ENCODE measurements at places on chromosomes 7 and 10.

- DNase-seq = no peak
Observed at GRCh38 chr10:123995461-123996131, 97.8 kb downstream of the CHST15 start.

GRCh38 chr10:99621454-99622251, 1.4 kb upstream of the SLC25A28 start:
- DNase-seq = no peak

DNA sequence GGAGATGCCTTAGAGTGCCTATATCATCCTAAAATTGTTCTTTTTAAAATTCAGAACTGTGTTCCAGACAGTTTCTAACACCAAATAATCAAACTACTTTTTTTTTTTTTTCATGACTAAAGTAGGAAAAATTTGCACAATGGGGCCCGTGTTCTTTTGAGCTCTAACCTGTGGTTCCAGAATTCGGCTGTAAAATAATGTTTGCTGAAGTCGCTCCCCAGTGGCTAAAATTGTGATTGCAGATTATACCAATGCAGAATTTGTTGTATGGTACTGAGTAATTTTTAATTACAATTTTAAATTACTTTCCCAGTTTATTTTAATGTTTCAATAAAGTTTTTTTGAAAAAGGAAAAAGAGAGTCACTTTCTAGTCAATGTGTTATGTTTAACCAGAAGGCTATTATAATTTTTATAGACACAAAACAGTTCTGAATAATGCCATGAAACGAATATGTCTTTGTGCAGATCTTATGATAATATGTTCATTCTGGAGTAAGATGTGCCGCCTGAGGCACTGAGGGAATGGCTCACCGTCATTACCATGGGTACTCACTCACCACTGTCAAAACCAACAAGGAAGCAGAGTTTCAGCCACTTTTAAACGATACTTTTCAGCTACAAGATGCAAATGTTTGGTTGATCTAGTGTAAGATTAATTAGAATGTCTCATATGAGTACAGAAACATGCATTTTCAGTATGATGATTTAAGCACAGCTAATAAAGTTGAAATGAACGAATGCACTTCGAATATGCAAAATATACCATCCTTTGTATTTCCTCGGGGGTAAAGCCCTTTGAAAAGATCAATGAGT, 173.6 kb downstream of the PRKCQ start:
- DNase-seq = no peak

GRCh38 chr7:141386881-141387280, 164.3 kb upstream of the AGK start:
- no peak for DNase-seq

DNA sequence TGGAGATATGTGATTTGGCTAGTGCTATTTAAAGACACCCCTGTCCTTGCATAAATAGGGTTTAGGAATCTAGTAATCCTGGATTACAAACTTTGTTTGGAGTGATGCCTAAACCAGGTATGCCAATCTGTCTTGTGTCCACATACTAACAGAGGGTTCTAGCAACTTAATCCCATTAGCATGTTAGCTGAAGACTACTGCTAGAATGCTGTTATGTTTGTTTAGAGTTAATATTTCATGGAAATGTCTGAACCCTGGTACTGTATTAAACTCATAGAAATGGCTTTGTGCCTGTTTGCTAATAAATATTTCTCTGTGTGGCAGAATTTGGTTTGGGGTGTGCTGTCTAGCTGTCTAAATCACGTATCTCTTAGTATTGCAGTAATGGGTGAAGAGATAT, 150.8 kb downstream of the PFKFB3 start:
- DNase-seq = no peak
